T-helper 17 cell (primary cell): ENCODE measurements at places on chromosomes 11 and 22.

DNA sequence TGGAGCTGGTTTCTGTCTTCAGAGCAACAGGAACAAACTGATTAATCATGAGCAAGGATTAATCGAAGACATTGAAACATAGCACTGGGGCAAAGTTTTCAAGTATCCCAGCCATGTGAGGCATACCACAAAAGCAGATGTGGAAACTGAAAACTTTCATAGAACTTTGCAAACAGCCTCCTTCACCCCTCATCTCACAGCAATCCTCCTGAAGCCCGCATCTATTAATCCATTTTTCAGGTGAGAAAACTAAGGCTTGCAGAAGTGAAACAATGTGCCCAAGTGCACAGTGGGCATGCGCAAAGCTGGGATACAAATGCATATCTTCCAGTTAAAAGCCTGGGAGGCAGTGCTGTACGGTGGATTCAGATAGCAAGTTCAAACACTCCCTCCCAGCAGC is 58.6 kb upstream of the HMGXB4 start:
- H3K27ac ChIP-seq: no peak overlapping the region
- H3K36me3 ChIP-seq: no peaks in the 10 kb centered on the region
- no peak for DNase-seq
- no peaks in the 10 kb centered on the region for H3K4me1 ChIP-seq
- H3K27me3 ChIP-seq: peaks cover 45% of the 10 kb centered on the region

DNA sequence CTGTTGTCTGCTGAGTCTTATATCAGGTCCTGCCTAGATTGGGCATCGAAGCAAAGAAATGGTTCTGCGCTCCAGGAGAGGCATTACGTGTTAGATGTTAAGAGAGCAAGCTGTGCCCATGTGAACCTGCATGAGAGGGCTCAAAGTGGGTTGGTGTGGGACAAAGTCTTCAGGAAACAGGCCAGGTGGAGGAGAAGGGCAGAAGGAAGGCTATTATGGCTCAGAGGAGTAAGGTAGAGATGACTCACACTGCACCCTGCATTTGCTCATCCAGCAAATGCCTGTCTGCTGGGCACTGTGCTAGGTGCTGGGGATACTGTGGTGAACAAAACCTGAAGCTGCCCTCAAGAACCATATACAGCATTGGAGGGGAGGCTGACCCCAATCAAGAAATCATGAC is 5.8 kb downstream of the USP35 start:
- no peak overlapping the region for H3K4me3 ChIP-seq

DNA sequence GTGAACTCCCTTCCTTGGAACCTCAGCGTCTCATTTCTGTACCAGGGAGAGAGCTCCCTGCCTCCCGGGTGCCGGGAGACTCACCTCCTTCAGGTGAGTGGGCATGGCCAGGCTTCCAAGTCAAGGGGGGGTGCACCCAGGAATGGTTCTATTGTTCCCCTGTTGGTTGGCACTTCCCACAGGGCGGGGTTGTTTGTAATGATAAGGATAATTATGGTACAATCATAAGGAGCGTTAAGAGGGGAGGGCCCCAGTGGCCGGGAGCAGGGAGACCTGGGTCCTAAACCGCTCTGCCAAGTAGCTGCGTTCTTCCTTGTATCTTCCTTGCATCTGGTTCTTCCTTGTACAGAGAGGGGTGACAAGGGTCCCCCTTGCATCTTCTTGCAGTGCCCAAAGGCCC is 79.1 kb downstream of the LRRC32 start:
- H3K36me3 ChIP-seq: no peaks in the 10 kb centered on the region
- peaks cover 16% of the 10 kb centered on the region for H3K4me1 ChIP-seq
- no peak for DNase-seq
- H3K27me3 ChIP-seq: no peaks in the 10 kb centered on the region

GRCh38 chr11:12066056-12066798 is 44.2 kb upstream of the MICAL2 start:
- peaks cover 2% of the 10 kb centered on the region for H3K36me3 ChIP-seq
- DNase-seq: no peak
- H3K4me3 ChIP-seq: no peak overlapping the region
- H3K4me1 ChIP-seq: peaks cover 16% of the 10 kb centered on the region

GRCh38 chr11:117761993-117762392 is 35.0 kb downstream of the DSCAML1 start:
- H3K27me3 ChIP-seq: peaks cover 56% of the 10 kb centered on the region
- peaks cover 2% of the 10 kb centered on the region for H3K4me1 ChIP-seq
- H3K27ac ChIP-seq: no peak overlapping the region

GRCh38 chr11:2558861-2559526 is 114.2 kb downstream of the KCNQ1 start:
- H3K27ac ChIP-seq: no peak overlapping the region
- H3K27me3 ChIP-seq: no peaks in the 10 kb centered on the region
- H3K36me3 ChIP-seq: no peaks in the 10 kb centered on the region
- DNase-seq: peak; percentile 1

DNA sequence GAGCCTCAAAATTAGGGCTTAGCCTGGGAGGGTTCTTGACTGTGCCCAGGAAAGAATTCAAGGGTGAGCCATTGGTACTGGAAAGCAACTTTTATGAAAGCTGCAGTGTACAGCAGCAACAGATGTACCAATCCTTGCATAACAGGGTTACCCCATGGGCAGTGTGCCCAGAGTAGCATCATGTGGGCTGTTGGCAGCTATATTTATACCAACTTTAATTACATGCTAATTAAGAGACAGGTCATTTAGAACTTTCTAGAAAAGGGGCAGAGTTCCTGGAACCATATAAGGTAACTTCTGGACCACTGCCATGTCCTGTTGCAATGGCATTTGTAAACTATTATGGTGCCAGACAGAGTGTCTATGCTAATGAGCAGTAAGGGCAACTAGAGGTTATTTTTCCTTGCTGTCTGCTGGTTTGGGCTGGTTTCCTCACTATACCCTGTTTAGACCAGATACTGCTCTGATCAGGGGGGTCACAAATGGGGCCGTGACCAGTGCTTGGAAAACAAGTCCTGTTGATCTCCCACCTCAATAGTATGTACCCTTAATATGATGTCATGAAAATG is 1120.5 kb upstream of the RAG2 start:
- H3K4me1 ChIP-seq: no peaks in the 10 kb centered on the region
- no peak overlapping the region for H3K4me3 ChIP-seq
- no peak overlapping the region for H3K27ac ChIP-seq
- no peaks in the 10 kb centered on the region for H3K27me3 ChIP-seq
- DNase-seq: no peak

DNA sequence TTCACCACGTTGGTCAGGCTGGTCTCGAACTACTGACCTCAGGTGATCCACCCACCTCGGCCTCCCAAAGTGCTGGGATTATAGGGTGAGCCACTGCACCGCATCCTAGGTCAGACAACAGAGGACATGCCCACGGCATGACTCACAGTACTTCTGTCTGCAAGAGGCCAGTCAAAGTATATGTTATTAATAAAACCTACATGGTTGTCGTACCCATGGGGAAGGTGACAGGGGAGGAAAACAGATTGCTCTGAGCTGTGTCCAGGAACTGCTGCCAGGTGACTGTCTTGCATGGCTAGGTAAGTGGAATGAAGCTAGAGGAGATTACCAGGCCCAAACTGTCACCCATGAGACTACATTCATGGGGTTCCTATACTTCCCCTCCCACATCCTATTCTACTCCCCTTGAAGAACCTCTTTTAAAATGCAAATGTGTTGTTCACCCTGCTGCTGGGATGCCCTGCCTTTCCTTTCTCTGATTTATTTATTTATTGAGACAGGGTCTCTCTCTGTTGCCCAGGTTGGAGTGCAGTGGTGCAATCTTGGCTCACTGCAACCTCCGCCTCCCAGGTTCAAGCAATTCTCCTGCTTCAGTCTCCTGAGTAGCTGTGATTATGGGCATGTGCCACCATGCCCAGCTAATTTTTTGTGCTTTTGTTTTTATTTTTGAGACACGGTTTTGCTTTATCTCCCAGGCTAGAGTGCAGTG is 2.0 kb upstream of the NLRX1 start:
- DNase-seq: no peak
- no peak overlapping the region for H3K27ac ChIP-seq
- peaks cover 14% of the 10 kb centered on the region for H3K4me1 ChIP-seq
- no peaks in the 10 kb centered on the region for H3K36me3 ChIP-seq
- H3K27me3 ChIP-seq: no peaks in the 10 kb centered on the region

- DNase-seq: no peak
- H3K27me3 ChIP-seq: peaks cover 78% of the 10 kb centered on the region
- peak overlapping the region; percentile 83 for H3K27ac ChIP-seq
- H3K36me3 ChIP-seq: peaks cover 8% of the 10 kb centered on the region
Observed at GRCh38 chr11:31805037-31805628, 6.0 kb downstream of the PAX6 start.

GRCh38 chr11:8263109-8263768 is 439 bp downstream of the LMO1 start:
- H3K27me3 ChIP-seq: peaks cover 81% of the 10 kb centered on the region
- H3K4me3 ChIP-seq: peak overlapping the region; percentile 87
- peaks cover 11% of the 10 kb centered on the region for H3K4me1 ChIP-seq

- no peak for DNase-seq
- no peaks in the 10 kb centered on the region for H3K27me3 ChIP-seq
- H3K4me3 ChIP-seq: no peak overlapping the region
- H3K27ac ChIP-seq: no peak overlapping the region
- no peaks in the 10 kb centered on the region for H3K36me3 ChIP-seq
Observed at GRCh38 chr11:14366936-14367335, 8.0 kb upstream of the RRAS2 start.

DNA sequence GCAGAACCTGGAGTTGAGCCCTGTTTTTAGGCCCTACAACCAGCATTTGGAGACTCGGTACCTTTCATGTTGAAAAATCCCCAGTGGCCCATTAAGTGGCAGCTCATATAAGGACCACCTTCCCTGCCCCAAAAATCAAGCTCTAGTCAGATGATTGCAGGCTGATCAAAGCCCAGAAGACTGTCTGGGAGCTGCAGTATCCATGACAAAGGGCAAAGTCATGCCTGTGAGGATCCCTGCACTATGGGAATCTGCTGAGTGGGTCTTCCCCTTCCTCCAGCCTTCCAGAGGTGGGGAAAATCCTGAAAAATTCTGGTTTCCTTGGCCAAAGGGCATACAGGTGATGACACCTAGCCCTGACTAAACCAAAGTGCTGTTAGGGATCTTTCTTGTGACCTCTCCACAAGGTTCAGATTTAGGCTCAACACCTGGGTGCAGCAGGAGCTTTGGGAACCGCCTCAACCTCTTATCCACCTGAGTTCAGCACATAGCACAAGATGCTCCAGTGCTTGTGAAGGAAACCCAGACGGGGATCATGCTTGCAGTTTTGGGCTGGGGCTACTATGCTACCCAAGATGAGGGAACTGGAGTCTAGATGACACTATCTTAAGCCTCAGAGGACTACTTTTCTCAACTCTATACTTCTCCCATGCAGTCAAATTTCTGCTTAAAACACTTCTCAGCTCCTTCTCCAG is 1.2 kb upstream of the TRIM3 start:
- H3K36me3 ChIP-seq: peaks cover 6% of the 10 kb centered on the region
- no peak for DNase-seq
- no peaks in the 10 kb centered on the region for H3K27me3 ChIP-seq
- H3K4me3 ChIP-seq: peak overlapping the region; percentile 90
- H3K4me1 ChIP-seq: peaks cover 22% of the 10 kb centered on the region

DNA sequence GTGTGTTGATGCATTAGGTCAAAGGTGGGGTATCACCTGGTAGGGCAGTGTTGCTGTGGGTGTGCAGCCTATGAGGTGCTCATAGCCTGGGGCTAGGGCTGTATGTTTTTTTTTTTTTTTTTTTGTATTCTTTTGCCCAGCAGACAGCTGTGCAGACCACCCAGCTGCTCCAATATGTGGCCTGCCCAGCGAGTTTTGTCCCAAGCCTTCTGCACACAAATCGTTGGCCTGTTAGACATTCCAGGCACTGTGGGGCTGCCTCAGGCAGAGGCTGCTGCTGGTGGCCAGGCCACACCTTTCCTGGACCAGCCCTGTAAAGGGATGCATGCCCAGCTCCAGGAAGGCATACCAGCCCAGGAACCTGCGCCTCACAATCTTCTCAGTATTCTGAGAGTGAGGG is 348.5 kb downstream of the JRKL start:
- no peaks in the 10 kb centered on the region for H3K4me1 ChIP-seq
- H3K36me3 ChIP-seq: no peaks in the 10 kb centered on the region
- no peaks in the 10 kb centered on the region for H3K27me3 ChIP-seq
- no peak overlapping the region for H3K27ac ChIP-seq
- H3K4me3 ChIP-seq: no peak overlapping the region
- DNase-seq: no peak
